ENCODE measurements at places on chromosomes 3 and 15.

- DNase-seq, result no peak
Measured at GRCh38 chr15:46644501-46645481, 1010.0 kb downstream of the SQOR start.

DNA sequence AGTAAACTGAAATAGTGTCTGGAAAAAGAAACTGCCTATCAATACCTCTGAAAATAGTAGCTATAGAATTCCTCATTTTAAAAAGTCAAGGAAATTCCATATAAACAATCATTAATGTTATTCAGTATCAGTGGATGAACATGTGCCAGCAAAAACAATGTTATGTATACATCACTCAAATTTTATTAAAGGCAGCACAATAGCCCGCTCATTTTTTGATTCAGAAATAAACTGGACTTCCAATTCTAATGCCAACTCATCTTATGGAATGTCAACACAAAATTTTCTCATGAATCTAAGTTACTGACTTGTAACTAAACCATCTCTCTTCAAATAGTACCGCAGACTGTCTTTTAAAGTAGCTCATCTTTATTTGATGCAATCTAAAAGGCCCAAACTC, 19.0 kb downstream of the THBS1 start:
- no peak for DNase-seq

DNA sequence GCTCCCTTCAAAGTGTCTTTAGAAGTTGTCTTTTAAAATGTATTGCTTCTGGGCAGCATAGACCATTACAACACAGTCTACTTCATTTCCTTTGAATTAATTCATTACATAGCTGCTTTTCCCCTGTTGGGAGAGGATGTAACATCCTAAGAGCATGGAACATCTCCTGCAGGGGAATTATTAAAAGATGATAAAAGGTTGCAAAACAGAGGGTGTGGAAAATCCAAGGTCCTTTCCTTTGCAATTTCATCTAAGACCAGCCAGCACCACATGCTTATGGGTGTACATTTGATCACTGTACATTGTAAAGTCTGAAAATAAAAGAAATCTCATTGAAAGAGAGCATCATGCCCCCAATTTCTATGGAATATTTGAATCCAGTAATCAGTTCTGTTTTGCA, 57.4 kb downstream of the TIPARP start:
- no peak for DNase-seq

DNA sequence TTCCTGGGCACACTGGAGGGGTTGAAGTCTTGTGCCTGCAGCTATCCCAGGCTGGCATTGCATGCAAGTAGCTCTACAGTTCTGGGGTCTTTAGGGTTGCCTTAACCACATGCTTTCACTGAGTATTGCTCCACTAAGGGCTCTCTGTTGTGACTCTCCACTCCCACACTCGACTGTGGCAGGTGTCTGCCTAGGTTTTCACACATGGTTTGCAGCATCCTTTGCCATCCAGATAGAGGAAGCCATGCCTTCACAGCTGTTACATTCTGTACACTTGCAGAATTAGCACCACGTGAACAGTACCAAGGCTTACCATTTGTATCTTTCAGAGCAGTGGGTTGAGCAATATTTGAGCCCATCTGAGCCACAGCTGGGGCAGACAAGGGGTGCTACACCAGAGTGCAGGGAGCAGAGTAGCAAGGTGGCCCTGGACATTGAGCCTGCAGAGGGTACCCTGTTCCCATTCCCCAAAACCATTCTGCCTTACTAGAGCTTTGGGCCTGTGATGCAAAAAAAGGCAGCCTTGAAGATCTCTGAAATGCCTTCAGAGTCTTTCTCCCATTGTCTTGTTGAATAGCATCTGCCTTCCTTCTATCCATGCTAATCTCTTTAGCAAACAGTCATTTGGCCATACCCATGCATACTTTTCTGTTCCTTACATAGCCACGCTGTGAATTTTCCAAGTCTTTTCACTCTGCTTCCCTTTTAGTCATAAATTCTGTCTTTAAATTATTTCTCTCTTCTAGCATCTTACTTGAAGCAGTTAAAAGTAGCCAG, 95.2 kb upstream of the PLCL2 start:
- DNase-seq, result no peak

DNA sequence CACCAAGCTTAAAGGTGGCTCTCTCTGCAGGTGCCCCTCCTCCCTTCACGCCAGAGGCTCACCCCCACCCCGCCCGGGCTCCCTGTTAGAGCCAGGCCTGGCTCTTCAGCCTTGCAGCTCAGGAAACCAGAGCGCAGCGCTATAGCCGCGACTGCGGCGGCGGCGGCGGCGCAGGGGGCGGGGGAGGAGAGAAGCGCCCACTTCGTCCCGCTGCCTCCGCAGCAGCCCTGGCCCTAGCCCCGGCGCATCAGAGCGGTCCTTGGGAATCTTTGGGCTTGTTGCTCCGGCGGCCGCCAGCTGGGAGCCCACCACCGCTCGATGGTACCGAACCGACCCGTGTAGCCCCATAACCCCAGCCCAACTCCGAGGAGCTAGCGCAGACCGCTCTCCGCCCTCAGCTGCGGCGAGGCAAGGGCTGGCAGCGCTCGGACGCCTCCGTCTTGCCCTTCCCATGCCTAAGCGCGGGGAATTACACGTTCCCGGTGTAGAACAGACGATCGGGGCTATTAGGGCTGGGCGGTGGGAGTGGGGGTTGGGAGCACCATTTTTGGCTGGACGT, 1.2 kb downstream of the RASGRF1 start:
- no peak for DNase-seq

DNA sequence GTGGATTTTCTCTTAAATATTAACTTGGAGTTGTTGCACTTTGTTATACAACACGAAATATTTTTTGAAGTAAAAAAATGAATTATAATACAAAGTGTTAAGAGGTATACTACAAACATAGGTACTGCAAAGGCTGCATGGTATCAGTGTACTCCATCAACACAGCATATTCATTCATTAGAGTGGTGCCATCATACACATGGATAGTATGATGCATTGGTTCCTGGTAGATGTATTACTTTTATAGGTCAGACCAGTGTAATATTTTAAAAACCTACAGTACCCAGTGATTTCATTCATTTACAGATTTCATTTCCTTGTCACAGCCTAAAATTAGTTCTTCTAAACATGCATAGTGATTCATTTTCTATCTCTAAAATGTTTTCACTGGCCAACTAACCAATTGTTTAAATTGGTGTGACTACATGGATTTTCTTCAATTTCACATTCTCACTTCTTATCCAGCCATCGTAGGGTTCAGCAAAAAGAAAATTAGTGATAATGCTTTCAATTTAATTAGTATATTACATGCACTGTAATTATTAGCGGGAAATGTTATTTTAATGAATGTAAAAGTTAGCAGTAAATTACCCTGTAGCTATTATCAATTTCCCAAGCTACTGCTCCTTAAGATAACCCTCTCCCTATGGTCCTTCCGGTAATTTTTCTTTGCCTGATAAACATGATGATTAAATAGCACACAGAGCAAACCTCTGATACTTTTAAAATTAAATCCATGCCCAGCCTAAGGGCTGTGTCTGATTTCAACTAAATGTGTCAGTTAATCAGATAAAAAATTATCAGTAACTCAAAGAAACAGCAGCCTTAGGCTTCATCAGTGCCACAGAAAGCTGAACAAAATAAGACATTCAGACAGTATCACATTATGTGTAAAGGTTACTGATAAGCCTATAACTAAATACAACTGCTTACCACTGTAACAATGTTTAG, 68.4 kb downstream of the DPH6 start:
- DNase-seq, result no peak

- no peak for DNase-seq
Measured at GRCh38 chr3:106208967-106209366, 340.2 kb upstream of the CBLB start.

DNA sequence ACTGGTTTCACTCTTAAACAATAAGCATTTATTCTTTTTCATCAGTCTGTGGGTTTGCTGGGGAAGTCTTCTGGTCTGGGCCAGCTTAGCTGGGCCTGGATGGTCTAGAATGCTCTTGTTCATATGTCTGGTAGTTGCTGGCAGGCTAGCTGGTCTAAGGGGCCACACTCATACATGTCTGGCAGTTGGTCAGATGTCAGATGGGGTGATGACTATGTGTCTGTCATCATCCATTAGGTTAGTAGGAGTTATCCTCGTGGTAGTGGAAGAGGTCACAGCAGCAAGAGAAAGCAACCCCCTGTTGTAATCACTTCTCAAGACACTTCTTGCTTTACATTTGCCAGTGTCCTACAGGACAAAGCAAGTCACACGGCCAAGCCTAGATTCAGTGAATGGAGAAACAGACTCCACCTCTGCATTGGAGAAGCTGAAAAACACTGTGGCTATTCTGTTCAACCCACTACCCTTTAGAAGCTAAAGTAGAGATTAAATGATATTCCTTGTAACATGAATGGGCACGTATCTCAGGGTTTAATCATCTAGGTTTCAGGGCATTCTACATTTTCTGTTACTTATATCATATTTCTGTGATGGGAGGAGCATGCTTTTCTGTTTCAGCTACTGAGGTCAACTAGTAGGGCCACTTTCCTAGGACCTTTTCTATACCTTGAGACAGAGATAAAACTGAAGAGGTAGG, 5.5 kb upstream of the ARID3B start:
- DNase-seq, result no peak

DNA sequence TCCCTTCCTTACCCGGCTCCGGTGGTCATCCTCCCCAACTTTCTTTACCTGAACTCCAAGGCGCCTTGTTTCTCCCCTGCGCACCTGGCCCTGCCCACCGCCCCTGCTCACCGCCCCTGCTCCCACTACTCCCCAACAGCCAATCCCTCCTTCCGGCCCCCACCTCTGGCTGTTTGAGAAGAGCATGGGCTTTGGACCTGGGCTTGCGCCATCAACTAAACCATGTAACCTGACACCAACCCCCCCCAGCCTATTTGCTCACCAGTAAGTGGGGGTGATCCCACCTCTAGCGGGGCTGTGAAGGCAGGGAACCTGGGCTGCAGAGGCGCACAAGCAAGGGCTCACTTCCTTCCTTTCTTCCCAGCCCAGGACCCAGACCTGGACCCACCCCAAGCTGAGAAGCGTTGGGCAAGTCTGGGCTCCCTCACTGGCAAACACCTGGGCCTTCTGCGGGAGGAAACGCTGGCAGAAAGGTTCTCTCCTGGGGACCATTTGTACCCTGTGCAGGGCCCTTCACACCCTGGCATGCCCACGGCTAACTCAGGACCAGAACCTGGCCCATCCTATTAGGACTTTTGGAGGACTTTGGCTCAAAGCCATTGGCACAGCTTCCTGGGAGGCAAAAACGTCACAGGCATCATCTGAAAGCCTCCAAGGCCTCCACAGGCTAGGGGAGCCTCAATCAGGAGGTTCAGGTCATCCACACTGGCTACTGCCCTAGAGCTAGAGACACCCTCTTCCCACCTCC, at the start of gene PLXNB1:
PLXNB1 (minus strand) TSS at position 127 of the 748 bp plus-strand sequence. CDS start 5,475 bp downstream, outside the sequence.
- DNase-seq, result peak; percentile 31

All from CD4-positive, alpha-beta T cell treated with Interleukin-6 for 4 hours (primary cell).